Activated T-cell treated with anti-CD3 and anti-CD28 coated beads for 4 hours (primary cell): ENCODE measurements at places on chromosomes 4 and X.

GRCh38 chr4:28883211-28883610 is 1837.0 kb upstream of the PCDH7 start:
- no peak for DNase-seq

DNA sequence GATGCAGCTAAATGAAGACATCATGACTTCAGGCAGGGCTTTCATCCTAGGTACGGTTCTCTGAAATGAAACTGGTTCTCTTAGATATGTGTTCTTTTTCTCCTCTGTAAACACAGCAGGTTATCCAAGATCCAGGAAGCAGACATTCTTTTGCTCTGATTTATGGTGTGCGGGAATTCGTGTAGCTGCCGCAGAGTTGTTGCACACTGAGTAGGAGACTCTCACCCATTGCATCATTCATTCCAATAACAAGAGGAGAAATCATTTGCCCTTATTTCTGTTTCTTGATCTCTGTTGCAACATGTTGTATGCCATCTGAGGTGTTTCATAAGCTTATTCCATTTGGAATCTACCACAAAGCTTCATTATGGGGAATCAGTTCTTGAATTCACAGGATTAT is 133.6 kb upstream of the VCX2 start:
- DNase-seq = no peak

DNA sequence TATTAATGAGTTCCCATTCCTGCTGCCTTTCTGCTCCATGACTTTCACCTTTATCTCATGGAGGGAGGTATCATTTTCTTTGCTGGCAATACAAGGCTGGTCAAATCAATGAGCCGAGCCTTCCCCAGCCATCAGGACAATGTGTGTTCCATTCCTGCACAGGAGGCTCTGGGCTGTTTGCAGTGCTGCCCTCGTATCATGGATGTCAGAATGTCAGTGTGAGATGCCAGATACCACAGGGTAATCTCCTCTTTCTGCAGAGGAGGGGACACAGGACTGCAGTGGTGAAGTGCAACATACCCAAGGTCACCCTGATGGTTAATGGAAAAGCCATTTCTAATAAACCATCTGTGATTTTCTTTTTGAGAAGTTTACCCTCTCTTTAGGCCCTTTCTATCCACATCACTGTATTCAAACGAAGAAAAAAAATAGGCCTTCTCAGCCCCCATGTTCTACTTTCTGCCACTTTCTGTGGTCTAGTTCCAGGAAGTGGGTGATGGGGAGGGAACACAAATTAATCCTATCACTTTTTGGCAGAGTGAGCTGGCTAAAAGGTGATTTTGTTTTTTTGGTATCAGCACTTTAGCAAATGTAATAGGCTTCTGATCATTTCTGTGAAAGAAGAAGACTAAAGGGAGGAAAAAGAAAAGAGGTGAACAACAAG is 490.2 kb upstream of the BOD1L1 start:
- no peak for DNase-seq

- DNase-seq = no peak
Measured at GRCh38 chrX:106378616-106379015, 210.5 kb downstream of the PWWP3B start.

DNA sequence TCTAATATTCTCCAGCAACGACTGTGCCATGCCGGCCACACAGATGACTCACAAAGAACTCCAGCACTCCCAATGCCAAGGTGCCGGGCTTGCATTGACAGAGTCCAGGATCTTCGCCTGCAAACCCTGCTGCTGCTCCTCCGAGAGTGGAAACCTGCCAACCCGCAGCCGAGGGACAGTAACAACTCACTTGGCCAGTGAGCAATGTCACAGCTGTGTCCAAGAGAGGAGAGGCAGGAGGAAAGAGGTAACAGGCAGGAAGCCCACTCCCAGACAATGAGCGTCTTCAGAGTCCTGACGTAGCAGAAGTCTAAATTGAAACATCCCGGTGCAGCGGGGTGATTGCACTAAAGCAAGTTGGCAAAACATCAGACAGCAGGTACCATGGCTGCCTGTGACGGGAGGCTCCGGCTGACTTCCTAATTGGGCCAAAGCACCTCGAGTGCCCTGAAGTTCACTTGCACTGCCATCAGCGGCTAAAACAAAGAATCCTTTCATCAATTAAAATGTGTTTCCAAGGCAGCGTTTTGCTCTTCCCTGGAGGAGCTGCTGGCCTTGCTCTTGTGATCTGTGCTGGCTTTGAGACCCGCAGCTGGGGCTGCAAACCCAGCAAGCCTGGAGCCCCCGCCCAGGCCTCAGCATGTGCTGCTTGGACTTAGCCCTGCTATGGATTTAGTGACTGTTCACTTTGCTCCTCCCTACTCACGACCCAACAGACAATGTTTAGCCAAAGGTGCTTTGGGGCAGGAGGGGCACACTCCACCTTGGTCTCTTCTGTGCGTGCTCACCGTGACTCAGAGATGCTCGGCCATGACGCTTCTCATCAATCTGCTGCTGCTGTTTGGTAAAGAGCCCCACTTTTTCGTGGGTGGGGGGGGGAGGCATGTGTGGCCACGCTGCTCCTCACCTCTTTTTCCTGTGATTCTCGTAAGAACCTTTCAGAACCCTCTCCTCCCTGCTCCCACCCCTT is 36.5 kb downstream of the DCTD start:
- no peak for DNase-seq
